ENCODE measurements at places on chromosomes 2 and 18. TPM values are rescaled to one million over a fixed set of nuclear protein-coding genes. Genes with fewer than 3 reads are reported as not detected.
A peak's percentile ranks its signal among the peaks of the same experiment; 100 is the strongest.

GRCh38 chr2:197805715-197806633, 1.6 kb downstream of the PLCL1 start:
- H3K27me3 ChIP-seq: no peaks in the 10 kb centered on the region
- no peak for DNase-seq
- peaks cover 26% of the 10 kb centered on the region for H3K4me1 ChIP-seq
- H3K27ac ChIP-seq: peak overlapping the region; percentile 35
- peak overlapping the region; percentile 86 for H3K4me3 ChIP-seq
- H3K36me3 ChIP-seq: no peaks in the 10 kb centered on the region

The CCDC68 gene
- 0.13 TPM for total RNA-seq

The KCNIP3 gene
- not detected for total RNA-seq

DNA sequence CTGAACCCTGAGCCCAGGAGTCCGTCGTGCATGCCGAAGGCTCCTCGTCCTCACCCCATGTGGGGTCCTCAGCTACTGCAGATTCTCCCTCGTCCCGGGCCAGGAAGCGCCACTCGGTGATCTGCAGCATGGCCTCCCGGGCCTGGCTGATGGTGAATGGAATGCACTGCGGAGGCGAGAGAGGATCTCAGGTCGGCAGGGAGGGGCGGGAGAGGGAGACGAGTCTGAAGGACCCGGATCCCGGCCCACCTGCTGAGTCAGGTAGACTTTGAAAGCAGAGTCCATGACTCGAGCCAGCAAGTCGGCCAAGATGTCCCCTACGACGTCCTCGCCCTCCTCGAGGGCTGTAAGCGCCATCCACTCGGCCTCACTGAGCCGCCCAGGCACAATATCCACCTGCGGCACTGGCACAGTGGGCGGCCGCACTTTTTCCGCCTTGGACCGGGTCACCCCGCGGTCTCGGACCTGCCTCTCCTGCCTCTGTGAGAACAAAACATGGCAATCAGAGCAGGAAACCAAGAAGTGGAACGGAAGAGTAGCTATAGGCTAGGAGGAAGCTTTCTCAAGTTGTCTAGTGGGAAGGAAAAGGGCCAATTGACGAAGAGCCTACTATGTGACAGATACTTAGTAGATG, 5.5 kb downstream of the C2orf81 start:
- H3K36me3 ChIP-seq: no peaks in the 10 kb centered on the region
- no peak overlapping the region for H3K27ac ChIP-seq
- H3K27me3 ChIP-seq: peaks cover 24% of the 10 kb centered on the region
- peak overlapping the region; percentile 44 for H3K4me3 ChIP-seq

The CD8B2 gene
- total RNA-seq: 3.2 TPM

Data from T-cell (primary cell).